Eye (tissue), 1 donor: ENCODE measurements at places on chromosomes 3 and 15.

- DNase-seq, result no peak
Measured at GRCh38 chr3:143421556-143421955, 302.0 kb downstream of the CHST2 start.

GRCh38 chr15:30044377-30044776 is 38.4 kb upstream of the GOLGA8J start:
- no peak for DNase-seq

DNA sequence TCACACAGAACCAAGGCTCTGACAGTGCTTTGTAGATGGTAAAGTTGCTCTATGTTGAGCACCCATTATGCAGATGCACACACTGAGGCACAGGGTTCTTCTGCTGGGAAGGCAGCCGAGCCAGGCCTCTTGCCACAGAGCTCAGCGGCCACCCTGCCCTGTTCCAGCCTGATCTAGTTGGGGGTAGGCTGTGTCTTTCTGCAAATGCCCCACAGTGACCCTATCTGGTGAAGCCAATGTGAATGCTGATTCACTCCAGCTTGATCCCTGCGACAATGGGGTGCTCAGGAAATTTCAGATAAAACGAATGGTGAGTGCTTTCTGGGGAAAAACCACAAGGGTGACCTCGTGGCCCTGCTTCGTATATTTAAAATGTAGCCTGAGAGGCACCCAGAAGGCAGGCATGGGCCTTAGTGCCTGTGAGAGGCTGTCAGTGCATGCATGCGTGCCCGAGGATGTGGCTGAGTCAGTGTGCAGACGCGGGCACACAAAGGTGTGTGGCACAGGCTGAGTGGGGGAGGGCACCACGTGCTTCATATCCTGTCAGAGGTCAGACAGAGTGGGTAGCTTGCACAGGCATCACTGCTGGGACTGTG is 85.7 kb downstream of the ATP2B2 start:
- DNase-seq, result no peak

DNA sequence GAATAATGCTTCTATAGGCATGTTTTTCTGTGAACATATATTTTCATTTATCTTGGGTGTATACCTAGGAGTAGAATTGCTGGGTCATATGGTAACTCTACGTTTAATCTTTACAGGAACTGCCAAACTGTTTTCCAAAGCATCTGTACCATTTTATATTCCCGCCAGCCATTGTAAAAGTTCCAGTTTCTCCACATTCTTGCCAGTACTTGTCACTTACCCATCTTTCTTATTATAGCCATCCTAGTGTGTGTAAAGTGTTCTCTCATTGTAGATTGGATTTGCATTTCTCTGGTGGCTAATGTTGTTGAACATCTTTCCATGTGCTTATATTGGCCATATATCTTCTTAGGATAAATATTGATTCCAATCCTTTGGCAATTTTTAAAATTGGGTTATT is 31.2 kb upstream of the CFAP20DC start:
- DNase-seq, result no peak

DNA sequence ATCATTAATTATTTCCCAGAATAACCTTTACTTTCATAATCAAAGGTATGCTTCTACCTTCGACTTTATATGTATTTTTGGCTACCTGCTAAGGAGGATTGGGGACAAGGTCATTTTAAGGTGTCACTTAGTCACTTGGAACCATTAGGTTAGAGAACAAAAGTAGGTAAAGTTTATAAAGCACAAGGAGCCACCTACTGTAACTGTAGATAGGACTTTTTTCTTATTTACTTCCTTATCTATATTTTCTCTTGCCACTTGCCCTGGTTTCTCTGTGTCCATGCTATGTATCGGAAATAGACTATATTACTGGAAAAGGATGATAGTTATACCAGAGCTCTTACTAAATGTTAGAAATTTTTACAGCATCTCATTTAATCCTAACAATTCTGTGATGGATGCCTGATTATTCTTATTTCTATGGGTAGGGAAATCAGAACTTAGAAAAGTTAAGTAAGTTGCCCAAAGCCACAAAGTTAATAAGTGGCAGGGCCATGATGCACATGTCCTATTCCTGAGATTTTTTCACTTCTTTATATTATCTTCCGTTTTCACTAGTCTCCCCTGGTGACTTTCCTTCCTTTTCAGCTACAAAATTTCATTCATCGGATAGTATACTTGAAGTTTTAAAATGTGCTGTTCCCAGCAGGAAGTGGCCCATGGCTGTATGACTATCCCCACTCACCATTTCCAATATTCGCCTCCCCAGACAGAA is 132.5 kb downstream of the CMSS1 start:
- DNase-seq, result no peak

GRCh38 chr3:10411598-10412332 is 90.9 kb upstream of the SEC13 start:
- DNase-seq, result no peak

GRCh38 chr3:152564459-152564858 is 270.5 kb upstream of the P2RY1 start:
- DNase-seq, result no peak

DNA sequence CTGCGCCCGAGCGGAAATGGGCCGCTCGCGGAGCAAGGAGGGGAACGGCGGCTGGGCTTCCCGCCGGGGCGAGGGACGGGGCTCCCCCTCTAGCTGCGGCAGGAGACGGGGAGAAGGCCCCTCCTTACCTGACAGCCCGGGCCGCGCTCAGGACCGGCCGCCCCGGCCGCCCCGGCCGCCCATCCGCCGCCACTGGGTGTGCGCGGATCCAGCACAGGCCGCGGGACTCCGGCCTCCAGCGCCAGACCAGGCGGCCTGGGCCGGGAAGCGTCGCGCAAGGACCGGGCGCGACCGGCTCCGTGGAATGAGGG is 296 bp downstream of the TPRA1 start:
- DNase-seq, result no peak

DNA sequence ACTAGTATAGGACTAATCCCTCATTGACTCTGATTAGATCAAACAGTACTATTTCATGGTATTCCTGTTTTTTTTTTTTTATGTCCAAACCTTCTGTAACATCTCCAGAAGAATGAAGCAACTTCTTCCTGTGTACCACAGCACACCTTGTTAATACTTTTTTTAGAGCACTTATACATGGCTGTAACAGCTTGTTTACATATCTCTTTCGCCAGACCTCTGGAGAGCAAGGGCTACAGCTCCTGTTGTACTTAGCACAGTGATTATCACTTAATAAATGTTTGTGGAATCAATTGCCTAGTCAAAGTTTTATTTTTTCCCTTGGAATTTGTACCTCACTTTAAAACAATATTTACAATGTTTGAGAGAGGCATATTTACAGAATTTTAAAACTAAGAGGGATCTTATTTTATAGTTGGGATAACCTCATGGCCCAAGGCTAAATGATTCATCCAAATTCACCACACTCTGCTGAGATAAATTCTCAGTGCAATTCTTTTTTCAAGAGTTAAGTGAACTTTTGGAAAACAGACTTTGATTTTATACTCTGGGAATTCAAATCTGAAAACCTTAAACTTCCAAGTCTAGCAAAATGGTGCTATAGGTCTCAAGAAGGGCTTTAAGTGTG is 9.2 kb upstream of the GATM start:
- no peak for DNase-seq

DNA sequence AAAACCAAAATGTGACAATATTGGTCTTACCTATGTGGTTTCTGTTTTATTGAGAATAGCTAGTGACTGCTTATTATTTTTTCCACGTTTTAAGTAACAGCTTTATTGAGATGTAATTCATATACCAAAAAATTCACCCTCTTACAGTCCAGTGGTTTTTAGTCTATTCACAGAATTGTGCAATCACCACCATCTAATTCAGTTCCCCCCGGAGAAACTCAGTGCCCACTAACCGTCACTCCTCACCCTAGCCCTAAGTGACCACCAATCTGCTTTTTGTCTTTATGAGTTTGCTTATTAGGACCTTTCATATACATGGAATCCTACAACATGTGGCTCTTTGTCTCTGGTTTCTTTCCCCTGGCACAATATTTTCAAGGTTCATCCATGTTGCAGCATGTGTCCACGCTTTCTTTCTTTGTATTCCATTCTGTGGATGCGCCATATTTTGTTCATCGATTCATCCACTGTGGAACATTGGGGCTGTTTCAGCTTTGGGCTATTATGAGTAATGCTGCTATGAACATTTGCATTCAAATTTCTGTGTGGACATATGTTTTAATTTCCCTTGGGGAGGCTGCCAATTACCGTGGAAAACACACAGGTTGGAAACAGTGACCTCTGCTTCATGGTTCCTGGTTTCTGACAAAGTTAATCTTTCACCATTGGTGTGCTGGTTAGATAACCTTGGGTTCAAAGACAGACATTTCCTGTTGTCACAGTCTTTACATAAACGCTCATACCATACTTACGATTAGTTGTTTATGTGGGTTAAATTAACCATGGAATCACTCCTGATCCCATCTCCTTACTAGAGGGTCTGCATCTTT is 3.2 kb upstream of the BCL2L10 start:
- DNase-seq, result peak; percentile 26

- no peak for DNase-seq
Measured at GRCh38 chr15:66623801-66624453, 58.1 kb upstream of the LCTL start.

DNA sequence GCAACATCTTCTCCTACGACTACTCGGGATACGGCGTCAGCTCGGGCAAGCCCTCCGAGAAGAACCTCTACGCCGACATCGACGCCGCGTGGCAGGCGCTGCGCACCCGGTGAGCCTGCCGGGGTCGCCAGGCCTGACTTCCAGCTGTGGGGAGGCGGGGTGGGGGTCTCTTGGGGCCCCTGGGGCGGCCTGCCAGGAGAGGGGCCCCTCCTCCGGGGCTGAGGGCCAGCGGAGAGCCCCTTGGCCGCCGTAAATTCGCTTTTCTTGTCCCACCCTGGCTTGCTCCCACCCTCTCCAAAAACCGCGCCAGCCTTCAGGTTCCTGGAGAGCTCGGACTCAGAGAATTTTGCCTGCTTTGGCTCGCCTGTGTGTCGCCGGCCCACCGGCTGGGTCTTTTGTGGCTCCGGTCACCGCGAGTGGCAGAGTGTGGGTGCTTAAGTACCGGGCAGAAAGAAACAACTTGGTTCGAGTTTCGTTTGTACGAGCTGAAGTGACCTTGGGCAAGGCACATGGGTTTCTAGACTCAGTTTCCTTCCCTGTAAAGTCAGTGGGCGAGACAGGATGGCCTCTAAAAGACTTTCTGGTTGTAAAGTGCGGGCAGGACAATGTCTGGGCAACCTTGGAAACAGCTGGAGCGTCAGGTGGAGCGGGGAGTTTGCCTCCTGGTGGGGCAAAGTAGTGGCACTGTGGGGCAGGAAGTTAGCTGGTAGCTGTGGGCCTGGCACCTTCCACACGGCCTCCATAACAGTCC is 976 bp downstream of the ABHD17C start:
- DNase-seq, result peak; percentile 47

- DNase-seq, result no peak
Measured at GRCh38 chr15:62407216-62407615, 242.1 kb upstream of the C2CD4B start.

- DNase-seq, result no peak
Measured at GRCh38 chr3:32438596-32439344, 47.1 kb downstream of the CMTM7 start.

GRCh38 chr3:164190566-164190965 is 887.7 kb downstream of the SI start:
- no peak for DNase-seq

- DNase-seq, result no peak
Measured at GRCh38 chr3:70984776-70985482, 598.6 kb downstream of the FOXP1 start.

- no peak for DNase-seq
Measured at GRCh38 chr3:143751643-143752178, 96.6 kb downstream of the SLC9A9 start.

DNA sequence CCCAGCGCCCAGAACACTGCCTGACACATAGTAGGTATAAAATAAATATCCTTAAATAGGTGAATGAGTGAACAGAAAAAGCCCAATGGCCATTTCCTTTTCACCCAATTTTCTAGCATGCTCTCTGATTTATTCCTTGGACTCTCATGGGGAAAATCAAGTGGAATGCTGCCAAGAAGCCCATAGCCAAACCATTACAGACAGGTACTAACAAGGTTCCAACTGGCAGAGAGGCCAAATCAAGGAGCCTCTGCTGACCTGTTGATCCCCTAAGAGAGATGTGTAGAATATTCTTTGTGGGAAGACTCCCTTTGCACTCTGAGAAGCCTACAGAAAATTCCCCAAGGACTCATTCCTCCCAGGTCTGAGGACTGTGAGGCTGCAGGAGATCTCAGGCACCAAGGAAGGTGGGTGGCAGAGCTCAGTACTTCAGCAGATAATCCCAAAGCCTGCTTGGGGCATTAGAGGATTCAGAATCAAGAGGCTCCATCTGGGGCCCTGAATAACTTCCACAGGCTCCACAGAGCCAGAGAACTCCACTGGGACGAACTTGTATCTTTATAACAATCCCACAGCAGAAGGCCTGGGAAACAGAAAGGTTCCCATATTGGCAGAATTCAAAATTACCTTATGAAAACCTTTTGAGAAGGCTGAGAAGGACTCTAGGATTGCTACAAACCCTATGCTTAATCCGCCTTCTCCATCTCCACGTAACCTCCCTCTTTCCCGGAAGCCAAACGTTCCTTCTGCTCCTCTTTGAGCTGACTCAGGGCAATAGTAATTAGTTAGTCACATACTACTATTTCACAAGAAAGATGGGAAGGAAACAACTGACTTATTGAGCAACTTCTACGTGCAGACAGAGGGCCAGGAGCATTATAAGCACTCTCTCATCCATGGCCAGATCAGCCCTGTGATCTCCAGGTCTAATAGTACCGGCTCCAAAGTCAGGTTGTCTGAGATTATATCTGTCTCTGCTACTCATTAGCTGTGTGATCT is 34.5 kb downstream of the PRICKLE2 start:
- DNase-seq, result no peak

GRCh38 chr3:5022187-5022965 is 43.1 kb downstream of the BHLHE40 start:
- DNase-seq, result no peak

DNA sequence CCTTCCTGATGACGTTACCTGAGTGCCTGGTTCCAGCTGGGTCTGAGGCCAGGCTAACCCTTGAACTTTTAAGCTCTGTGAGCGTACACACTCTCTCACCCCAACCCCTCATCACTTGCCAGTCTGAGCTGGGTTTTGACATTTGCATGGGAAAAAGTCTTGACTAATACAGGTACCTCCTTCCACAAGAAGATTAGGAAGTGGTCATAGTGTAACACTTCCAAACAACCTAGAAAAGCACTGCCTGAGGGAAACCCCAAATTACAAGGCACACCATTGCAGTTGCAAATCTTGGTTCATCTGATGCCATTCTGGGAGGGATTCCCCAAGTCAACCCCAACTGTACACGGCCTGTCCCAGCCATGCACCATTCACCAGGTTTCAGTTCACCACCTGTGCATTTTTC is 499.8 kb downstream of the FOXP1 start:
- DNase-seq, result no peak

DNA sequence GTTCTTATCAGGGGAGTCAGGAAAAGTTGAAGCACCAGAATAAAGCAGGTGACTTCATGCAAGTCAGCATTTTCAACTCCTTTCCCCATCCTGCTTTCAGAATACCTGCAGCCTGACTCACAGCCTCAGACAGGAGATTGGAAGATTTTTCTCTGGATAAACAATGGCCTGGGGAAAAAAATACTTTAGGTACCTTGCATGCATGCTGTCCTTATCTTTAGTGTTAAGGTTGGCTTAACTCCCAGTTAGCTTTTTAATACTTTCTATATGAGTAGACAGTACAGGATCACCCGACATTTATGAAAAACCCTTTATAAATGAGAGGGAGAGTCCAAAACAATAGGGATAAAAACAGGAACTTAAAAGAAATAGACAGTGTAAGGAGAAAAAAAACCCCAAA is 53.6 kb downstream of the PAK2 start:
- DNase-seq, result peak; percentile 47
